Stimulated activated CD4-positive, alpha-beta T cell treated with anti-CD3 and anti-CD28 coated beads, Interleukin-2, amount 100 ng/mL, for 48 hours (primary cell): ENCODE measurements at places on chromosomes 5 and 9.

DNA sequence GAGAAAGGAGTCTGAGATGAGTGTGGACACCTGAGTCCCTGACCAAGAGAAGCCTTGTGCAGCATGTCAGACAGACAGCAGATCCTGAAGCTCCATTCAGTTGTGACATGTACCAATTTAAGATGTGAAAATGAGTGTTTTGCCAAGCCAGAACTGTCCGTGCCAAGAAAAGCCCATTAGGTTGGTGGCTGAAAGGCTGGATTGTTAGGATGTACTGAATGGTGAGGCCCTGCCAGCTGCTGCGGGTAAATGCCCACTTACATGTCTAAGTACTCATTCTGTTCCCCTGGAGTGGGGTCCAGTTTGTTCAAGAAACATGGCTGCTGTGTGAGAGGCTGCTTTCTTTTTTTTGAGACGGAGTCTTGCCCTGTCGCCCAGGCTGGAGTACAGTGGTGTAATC, 14.6 kb downstream of the DAPK1 start:
- DNase-seq: no peak

DNA sequence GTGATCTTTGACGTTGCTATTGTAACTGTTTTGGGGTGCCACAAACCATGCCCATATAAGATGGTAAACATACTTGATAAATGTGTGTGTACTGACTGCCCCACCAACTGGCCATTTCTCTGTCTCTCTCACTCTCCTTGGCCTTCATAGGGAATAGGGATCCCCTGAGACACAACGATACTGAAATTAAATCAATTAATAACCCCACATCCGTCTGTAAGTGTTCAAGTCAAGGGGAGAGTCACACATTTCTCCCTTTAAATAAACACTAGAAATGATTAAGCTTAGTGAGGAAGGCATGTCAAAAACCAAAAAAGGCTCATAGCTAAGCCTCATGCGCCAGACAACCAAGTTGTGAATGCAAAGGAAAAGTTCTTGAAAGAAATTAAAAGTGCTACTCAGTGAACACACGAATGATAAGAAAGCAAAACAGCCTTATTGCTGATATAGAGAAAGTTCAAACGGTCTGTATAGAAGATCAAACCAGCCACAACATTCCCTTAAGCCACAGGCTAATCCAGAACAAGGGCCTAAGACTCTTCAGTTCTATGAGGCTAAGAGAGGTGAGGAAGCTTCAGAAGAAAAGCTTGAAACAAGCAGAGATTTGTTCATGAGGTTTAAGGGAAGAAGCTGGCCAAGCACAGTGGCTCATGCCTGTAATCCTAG, 111.1 kb downstream of the UGCG start:
- DNase-seq: no peak

DNA sequence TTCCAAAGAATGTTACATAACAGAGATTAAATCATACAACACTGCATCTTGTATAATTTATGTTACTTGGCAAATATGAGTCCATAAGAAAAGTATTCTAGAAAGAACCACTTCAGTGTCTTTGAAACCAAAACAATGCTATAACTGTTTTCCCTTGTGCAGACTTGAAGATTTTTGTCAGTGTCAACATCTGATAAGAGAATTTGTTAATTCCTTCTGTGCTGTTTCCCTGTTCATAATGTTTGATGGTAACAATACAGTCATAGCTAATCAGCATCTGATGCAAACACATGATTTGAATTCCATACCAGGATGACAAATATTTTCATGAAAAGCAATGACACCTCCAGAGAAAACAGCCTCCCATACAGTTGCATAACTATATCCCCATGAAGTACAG, 306.8 kb downstream of the SEMA5A start:
- DNase-seq: no peak

GRCh38 chr5:178569485-178569884, 20.7 kb downstream of the COL23A1 start:
- DNase-seq: no peak

DNA sequence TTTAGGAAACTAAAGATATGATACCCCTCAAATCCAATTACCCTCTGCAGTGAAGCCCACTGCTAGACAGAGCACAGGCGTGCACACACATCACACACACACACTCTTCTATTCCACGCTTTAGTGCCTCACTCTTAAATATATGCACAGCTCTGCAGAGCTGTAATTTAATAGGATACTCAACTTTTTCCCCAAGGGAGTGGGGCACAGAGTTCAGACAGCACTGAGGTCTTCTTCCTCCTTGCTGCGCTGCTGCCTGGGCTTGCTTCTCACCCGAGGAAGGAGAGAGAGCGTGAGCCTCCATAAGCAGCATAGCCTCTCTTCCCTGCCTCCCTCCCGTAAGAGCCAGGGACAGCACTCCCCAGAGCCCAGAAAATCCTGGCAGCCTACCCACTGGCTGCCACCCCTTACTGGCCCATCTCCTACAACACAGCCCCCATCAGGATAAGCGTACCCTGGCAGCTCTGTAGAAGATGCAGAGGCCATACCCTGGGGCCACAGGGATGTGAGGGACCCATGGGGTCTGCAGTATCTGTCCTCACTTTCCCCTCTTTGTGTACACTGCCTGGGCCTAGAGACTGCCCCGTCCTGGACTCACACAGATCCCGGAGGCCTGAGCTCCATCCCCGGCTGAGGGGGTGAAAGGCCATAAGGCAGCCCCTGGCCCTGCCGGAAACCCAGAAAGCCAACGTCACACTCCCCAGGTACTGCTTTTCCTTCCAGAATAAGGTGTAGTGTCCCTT, 102.1 kb downstream of the C5orf15 start:
- DNase-seq: no peak

GRCh38 chr5:102622262-102622661, 123.5 kb upstream of the SLCO6A1 start:
- no peak for DNase-seq

DNA sequence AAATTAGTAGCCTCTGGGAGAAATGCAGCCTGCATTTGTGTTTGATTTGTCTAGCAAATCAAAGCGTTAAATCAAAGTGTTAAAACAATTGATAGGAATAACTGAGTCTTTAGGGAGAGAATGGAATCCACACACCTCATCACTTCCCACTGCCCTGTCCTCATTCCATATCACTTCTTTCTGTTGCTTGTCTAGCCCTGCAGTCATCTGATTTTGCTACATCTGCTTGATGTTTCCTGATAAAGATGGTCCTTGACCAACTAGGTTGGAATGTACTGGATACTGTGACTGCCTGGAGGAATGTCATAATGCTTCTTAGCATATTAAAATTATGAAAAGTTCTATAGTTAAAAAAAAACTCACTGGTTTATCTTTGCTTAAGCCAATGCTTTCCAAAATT, 119.9 kb downstream of the DOCK2 start:
- no peak for DNase-seq

DNA sequence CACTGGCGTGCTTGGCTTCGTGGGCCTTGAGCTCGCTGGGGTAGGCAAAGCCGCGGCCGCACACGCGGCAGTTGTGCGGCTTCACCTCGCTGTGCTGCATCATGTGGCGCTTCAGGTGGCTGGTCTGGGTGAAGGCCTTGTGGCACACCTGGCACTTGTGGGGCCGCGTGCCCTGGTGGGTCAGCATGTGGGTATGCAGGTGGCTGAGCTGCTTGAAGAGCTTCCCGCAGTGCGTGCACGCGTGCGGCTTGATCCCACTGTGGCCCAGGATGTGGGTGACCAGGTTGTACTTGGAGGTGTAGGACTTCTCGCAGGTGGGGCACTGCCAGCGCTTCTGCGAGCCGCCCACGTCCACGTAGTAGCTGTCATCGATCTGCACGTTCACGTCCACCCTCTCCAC, 46.8 kb downstream of the ZNF366 start:
- no peak for DNase-seq

DNA sequence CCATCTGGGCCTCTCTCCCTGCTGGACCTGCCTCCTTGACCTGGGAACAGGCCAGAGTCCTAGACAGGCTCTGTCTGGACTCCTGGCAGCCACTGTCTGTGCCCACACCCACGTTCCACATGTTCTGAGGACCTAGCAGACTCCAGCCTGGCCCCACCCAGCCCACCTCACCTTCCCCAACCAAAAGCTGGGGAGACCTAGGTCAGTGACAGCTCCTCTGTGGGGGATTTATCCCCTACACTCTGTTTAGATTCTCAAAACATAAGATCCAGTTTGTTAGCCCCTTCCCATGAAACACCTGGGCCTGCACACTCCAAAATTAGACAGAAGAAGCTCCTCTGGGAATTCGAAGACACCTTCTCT, 59.8 kb upstream of the ADAMTS2 start:
- DNase-seq: no peak

- DNase-seq: no peak
Observed at GRCh38 chr9:1723522-1724015, 291.6 kb upstream of the SMARCA2 start.

DNA sequence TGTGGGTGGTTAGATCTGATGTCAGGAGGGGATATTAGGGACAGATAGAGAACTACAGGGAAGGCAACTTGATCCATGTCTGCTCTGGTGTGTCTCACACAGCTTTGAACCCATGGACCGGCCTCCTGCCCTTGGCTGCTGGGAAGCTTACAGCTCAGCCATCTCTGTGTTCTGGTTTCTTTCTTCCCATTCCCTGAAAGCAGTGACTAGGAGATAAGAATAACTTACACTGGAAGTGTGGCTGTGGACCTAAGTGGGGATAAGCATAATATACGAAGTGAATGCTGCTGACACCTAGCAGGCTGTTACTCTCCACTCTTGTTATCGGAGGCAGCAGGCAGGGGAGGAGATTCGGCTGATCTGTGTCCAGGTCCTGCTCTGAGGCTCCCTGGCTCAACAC, 282.3 kb upstream of the TUT7 start:
- DNase-seq: no peak

GRCh38 chr9:131272212-131272611, 4.1 kb downstream of the FAM78A start:
- DNase-seq: no peak

DNA sequence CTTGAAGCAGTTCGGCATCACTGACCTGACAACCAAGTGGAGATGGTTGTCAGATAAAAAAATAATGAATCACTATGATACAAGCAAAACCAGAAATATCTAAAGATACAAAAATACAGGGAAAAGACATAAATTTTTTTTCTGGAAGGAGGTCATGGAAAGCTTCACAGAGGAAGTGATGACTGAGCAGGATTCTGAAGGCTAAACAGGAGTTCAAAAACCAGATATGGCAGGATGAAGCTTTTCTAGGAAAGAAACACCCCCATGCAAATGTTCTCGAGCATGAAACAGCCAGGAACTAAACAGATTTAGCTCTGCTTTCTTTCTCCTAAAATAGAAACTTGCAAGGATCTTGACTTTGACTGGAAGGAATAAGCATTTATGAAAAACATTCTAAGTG, 60.7 kb upstream of the IFNE start:
- no peak for DNase-seq

DNA sequence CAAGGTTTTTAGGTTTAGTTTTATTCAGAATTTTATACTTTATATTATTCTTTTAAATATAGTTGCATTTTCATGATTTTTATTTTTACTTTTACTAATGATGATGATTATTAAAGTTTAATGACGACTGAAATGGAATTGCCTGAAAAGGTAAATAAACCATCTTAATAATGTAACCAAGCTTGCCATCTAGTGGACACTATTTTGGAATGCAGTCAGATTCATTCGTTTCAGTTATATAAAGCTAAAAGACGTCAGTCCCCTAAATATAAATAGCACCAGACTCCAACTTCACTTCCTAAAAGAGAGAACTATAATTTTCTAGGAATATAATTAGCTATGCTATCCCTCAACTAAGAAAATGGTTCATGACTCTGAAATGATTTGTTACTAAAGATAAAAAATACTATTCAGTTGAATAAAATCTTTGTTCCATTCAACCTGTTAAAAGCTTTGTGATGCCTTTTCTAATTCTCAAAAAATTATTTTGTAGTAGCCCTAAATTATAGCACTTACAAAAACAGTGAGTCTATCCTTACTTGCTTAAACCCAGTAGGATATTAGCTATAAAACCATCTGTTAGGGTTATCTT, 19.9 kb downstream of the ABITRAM start:
- DNase-seq: no peak

- no peak for DNase-seq
Observed at GRCh38 chr5:74624501-74624900, 16.0 kb downstream of the ENC1 start.

DNA sequence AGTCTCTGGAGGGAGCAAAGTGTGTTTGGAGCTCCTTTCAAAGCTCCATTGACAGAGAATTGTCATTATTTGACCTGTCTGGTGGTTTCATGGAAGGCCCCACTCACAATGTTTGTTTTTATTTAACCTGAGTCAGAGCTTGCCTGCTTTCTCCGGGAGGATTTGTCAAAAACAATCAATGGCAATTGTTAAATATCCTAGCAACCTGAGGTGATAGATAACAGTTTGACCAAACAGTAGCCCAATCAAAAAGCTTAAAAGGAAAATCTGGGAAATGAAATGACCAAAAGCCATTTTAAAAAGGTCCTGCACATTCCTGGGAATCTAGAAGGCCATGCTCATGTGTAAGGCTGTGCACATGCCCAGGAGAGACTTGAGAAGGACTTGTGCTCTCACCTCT, 177.2 kb upstream of the POC5 start:
- DNase-seq: no peak

DNA sequence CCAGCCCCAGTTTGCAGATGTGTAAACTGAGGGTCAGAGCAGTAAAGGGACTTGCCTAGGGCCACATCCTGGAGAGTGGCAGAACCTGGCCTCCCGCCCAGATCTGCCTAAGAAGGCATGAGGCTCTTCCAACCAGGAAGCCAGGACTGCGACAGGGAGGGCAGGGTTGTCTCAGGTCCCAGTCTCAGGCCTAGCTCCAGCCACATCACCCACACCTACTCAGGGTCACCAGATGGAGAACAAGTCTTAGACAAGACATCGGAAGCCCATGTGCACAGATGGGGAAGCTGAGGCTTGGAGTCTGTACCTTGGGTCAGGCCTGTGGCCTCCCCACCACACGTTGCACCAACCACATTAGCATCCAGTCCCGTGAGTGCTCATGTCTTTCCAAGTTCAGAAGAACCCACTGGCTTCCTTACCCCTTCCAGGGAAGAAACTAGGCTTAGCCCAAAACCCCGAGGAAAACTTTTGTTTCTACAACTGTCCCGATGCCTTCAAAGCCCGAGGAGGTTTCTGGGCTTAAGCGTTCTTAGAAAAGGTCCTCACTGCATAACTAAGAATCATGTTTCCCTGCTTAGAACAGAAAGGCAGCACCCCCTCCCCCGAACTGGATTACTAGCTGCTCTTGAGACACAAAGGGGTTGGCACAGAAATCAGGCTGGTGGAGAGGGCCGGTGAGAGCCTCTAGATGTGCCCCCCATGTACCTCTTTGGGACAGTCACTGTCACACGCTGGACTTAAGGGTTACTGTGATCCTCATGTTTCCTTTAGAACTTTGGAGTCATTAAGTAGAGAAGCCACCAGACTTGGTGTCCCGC, 2.2 kb downstream of the FAM78A start:
- no peak for DNase-seq

DNA sequence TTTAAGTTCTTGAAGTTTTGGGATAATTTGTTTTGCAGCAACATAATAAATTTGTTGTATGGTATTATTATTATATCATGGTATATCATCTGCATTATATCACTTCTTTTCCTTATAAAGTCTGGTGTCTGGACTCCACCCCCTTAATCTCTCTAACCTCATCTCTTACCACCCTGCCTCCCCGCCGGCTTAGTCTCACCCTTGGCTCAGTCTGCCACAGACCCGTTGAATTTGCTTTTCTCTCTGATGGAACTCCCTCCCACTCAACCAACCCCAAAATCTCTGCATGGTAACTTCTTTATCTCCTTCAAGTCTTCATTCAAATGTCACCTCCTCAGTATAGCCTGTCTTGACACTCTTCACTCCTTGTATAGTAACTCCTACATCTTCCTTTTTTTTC, 29.6 kb upstream of the MATR3 start:
- no peak for DNase-seq
